Nucleus accumbens (tissue), 56 donors: ENCODE measurements at places on chromosomes 6 and 20.

DNA sequence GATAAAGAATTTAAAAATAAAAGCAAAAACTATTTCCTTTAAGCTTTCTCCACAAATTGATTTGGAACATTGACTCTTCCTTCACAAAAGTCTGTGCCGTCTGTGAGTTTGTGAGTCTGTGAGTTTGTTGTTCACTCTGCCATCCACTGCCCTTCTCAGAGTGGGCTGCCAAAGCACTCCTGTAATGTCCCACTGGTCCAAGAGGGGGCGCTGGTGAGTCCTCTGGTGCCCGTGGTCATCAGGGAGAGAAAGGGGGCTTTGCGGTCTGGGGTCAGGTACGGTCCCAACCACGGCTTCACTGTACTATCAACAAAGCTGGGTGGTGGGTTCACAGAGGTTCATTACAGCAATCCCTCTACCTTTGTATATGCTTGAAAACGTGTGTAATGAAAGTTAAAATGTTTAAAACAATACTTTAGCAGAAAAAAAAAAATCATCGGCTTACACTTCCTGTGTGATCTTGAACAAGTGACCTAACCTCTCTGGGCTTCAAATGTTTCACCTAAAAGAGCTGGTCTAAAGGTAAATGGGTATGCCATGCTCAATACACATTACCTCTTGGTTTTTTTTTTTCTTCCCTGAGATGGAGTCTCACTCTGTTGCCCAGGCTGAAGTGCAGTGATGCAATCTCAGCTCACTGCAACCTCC is 5.6 kb upstream of the ANKRD60 start:
- no peak for DNase-seq

GRCh38 chr20:63096681-63097335 is 90.0 kb upstream of the BHLHE23 start:
- no peak for DNase-seq

DNA sequence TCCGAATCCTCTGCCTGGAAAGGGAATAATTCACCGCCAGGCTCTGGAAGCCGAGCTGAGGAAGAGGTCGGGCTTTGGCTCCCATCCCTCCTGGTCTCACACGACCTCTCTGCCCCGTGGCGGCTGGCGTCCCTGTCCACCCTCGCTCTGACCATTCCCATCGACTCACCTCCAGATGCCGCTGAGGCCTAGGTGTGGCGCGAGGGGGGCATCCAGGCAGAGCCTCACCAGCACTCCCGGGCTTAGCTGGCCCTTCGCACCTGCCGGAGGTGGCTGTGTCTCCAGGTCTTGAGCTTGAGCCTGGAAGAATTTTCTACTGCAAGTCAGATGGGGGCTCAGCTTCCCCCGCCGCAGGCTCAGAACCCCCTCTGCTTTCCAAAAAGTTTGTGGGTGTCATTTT is 28.5 kb upstream of the SMOC2 start:
- no peak for DNase-seq

DNA sequence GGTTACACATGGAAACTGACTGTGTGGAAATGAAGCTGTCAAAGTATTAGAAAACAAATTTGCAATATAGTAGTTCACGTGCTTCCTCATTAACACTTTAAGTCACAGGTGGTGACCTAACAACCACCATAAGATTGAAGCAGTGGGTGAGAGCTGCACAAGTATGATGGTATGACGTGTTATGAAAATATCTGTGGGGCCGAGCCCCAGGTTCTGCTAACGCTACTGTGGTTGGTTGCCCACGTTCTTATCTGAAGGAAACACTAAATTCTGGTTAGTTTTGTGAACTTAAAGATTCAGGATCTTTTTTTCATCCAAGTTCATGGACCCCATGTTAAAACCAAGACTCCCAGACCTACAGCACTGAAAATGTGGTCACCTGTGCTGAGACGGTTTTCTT is 243.0 kb upstream of the RIN2 start:
- DNase-seq = no peak

DNA sequence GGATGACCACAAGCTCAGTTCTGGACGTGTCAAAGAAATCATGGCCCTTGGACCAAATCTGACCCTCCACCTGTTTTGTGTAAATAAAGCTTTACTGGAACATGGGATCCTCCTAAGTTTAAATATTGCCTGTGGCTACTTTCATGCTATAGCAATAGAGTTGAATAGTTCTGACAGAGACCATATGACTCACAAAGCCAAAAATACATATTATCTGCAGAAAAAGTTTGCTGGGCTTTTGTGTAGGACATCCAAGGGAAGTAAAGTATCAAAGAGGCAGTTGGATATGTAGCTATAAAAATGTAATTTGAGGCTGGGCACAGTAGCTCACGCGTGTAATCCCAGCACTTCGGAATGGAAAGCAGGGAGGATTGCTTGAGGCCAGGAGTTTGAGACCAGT is 78.9 kb downstream of the TOX2 start:
- no peak for DNase-seq

DNA sequence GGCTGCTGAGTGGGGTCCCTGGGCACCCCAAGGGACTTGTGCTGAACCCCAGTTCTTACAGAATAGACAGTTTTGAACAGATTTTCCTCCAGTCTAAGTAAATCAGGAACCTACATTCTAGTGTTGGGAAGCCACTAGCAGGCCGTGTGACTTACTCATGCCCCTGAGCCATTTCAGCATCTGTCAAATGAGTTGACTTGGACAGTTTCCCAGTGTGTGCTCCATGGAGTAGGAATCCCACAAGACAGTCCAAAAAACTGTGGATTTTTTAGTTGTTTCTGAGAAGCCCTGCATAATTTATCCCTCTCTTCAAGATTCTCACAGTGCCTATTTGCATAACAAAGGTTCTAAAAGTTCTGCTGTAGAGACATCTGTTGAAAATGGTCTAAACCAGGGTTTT is 2.1 kb downstream of the GABRR2 start:
- DNase-seq = no peak

DNA sequence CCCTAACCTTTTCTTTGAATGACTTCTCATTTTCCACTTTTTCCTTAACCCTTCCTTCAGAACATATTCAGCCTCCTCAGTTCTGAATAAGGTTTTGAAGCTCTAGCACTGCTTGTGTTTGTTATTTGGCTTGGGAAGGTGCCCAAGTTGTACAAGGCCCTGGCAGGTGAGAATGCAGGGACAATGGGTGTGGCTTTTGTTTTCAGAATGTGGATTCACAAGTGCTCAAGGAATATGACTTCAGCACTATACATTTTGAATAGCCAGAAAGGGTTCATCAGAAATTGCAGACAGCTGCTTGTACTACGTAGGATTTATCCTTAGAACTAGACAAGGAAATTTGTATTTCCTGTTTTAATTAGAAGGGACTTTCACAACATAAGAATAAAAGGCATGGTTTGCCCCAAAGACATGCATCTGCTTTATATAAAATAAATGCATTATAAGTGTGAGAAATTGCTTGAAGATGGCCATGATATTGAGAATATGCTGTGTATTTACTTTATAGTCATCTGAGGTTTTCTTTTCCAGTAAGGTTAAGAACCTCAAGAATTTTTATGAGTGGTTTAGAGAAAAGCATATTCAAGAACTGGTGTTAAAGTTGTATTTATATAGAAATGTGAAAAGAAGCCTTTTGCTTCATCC is 29.3 kb upstream of the PRDM1 start:
- DNase-seq = no peak

DNA sequence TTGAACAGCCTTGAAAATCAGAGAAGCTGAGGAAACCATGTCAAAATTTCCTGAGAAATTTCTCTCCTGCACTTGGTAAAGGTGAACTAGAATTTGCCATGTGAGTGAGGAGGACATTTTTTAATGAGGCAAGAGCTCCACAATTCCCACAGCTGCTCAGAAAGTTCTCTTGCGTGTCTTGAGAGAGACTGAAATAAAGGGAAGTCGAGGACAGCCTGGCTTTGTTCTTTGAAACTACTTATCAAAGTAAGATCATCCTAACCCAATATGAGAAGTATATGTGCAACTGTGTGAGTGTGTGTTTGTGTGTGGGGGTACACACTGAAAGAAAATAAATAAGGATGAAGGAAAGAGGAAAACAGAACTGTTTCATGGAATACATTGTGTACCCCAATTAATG is 163.4 kb downstream of the SLC24A3 start:
- DNase-seq = no peak

- no peak for DNase-seq
Measured at GRCh38 chr6:33132081-33132524, 56.3 kb downstream of the HLA-DPB1 start.

DNA sequence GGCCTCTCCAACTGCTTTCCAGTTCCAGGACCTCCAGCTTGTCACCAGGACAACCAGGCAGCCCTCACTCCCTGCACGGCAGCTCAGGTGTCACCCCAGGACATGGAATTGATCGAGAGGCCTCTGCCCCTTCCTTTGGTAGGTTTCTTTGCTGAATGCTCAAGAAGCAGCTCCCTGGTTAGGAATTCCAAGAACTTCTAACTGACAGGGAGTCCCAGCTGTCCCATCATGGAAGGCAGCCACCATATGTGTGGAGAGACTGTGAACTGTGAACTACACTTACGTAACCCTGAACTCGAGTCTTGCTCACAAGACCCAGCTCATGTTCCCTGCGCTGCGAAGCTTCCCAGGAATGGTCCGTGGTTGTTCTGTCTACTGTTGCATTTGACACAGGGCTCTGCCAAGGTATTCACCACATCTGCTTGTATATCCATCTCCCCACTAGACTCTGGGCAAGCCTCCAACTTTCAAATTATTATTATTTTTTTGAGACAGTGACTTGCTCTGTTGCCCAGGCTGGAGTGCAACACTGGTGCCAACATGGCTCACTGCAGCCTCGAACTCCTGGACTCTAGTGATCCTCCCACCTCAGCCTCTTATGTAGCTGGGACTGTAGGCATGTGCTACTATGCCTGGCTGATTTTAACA is 35.7 kb downstream of the MGME1 start:
- no peak for DNase-seq

DNA sequence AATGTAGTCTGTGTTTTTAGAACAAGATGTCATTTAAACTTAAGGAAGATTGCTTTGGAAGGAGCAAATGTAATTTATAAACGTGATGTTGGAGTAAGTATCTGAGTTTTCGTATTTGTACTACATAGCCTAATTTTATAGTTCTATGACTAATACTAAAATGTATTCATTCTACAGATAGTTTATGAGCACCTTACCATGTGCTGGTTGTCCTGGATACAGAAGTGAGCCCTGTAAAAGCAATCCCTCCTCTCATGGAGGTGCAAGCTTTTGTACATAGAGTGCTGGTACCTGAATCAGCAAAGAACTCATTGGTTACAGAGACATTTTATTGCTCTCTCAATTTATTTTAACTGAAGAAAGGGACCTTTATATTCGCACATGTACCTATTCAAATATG is 27.1 kb downstream of the TBPL1 start:
- DNase-seq = no peak

DNA sequence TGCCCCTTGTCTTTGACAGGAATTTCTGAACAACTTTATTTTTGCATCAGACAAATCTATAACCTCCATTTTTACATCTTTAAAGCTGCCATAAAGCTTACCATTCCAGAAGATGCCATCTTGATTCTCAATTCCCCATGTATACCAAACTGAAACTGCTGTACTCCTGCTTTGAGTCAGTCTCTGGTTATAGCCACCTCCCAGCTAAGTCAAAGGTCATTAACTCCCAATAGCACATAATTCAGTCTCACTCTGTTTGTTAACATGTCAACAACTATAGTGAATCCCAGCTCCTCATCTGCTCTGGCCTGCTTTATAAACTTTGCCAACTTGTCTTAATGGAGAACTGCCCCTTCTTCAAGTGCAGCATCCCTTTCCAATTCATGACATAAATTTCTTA is 343.6 kb downstream of the FRK start:
- no peak for DNase-seq

DNA sequence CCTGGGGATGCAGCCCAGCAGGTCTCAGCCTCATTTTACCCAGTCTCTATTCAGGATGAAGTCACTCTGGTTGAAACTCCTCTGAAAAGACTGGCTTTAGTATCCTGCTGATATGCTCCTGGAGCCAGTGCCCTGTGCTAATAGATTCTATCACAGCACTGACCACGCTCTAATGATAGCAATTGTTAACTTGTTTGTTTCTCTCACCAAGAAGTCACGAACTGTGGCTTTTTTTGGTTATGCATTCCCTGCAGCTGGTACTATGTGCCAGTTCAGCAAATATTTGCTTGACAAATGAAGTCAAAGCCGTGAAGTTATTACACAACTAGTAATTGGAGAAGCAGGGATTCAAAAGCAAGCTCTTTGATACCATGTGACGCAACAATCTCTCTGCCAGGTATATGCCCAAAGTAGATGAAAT is 754.6 kb downstream of the KIF16B start:
- DNase-seq = no peak

DNA sequence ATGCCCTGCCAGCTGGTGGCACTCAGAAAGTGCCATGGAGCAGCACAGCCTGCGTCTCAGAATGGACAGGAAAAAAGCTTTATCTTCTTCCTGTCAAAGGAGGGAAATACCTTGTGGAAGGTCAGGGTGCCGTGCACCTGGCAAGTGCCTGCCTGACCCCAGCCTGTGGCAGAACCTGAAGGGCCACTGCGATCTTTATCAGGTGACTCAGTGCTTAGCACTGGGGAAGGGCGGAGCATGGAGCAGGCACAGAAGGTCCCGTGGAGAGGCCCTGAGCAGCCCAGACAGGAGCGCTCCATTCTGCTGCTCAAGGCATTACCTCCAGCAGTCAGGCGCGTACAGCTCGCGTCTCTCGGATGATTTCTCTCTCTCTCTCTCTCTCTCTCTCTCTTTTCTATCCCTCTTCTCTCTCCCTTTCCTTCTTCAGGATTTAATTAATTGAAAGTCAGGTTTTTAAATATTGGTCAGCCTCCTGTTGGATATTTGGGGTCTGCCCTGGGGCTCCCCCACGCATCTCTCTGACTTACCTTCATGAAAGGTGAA is 31.7 kb downstream of the FOXC1 start:
- DNase-seq = no peak

GRCh38 chr20:35820715-35821114 is 48.9 kb downstream of the PHF20 start:
- no peak for DNase-seq

DNA sequence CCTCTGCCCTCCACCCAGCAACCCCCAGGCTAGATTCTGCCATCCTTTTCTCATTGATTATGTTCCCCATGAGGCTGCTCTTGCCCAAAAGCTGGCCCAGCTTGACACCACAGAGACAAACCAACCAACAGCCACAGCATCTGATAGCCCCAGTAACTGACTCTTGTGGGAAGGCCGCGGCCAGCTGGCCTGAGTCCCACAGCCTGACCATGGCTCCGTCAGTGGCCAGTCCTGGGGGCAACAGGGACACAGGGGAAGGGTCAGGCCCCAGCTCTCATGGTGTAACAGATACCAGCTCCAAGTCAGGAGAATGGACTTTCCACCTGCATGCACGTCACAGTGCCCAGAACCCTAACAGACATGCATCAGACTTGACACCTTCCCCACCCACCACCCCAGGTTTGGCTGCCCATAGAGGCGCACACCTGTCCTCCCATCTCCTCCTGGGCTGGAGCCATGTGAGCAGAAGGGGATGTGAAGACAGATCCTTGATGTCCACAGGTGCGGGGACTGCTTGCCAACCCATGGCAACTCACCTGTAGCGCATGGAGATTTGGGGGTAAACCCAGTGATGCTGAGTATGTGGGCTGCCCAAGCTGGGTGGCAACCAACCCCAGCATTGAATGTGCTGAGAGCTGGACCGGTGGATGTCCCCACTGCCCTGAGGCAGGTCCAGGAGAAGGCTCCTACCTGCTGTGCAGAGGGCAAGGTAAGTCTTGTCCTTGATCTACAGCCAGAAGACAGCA is 18.8 kb downstream of the RIPOR3 start:
- no peak for DNase-seq
